ENCODE measurements at places on chromosomes 1 and 21.

- no peak for DNase-seq
Measured at GRCh38 chr1:150186789-150187559, 37.3 kb downstream of the PLEKHO1 start.

DNA sequence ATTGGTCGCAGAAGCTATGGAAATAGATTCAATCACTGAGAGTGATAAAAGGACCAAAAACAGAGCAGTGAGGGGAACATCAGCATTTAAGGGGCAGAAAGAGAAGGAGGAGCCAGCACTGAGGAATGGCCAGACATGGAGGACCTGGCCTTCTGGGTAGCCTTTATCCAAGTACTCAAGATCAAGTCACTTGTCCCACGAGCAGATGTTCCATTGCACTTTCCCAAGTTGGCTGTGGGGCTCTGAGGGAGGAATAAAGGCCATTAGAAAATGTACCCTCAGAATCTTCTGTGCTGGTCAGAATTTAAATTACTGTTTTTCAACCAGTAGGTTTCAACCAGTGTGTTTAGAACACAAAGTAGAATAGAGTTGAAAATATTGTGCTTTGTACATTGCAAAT, 55.3 kb downstream of the GIPC2 start:
- no peak for DNase-seq

DNA sequence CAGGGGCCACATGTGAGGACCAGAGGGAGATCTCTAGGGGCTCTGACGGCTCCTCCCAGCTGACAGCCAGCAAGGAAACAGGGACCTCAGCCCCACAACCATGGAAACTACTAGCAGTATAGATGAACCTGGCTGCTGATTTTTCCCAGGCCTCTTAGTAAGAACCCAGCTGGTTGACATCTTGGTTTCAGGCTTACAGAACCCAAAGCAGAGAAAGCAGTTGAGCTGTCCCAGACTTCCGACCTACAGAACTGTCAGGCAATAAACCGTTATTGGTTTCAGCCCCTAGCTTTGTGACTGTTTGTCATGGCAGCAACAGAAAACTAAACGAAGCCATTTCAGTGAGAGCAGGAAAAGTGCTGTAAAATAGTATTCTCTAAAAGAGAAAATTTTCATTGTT, 36.4 kb downstream of the ETS2 start:
- no peak for DNase-seq

GRCh38 chr1:219837994-219838294, 90.4 kb downstream of the SLC30A10 start:
- DNase-seq: no peak

DNA sequence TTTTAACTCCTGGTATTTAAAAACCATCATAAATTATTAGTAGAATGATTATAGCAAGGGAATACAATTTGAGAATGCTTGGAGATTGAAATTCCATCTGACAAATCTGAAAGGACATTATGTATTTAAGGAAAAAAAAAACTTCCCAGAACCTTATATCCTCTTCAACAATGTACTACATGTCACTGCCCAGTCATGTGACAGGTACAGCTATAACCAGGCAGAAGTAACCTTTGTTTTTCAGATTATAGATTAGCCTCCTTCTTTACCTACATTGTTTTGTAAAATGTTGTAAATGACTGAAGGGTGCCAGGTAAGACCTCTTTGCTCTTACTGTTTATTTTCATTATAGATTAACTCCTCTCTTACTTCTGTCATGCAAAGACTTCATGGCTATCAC, 96.9 kb downstream of the KCNJ6 start:
- no peak for DNase-seq

DNA sequence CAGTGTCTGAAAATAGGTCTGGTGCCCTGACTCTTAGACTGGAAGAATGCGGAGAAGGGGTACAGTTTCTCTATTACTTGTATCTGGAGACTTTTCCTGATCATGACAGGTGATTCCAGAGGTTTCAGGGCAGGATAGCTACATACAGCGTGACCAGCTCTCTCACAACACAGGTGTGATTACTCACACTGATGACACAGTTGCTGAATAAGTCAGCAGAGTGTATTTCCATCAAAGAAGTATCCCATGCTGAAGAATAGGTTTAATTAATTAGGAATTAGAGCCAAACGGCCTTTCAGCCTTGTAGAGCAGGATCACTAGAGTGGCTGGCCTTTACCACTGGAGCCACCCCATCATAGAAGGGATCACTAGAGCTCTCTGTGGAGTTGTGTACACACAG, 298.6 kb downstream of the LMX1A start:
- DNase-seq: no peak

DNA sequence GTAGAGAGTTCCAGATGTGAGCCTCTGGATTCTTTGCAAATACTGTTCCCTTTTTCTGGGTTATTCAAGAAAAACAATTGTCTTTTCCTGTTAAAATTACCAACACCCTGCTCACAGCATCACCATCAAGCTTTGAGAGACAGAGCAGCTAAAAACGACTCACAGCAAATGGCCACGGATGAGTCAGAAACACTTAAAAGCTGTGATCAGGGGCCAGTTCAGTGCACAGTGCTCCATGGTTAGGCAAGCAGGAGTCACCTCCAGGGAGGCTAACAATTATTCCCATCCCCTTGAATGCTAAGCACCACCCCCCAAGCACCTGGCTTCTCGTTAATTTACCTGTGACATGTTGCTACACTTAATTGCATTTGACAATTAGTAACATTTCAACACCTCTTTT, 128.4 kb upstream of the CAMK1G start:
- DNase-seq: no peak

GRCh38 chr1:72371259-72372035, 89.1 kb upstream of the NEGR1 start:
- no peak for DNase-seq

- no peak for DNase-seq
Measured at GRCh38 chr1:42368096-42368795, 12.3 kb upstream of the RIMKLA start.

GRCh38 chr1:171785766-171786165, 4.3 kb downstream of the METTL13 start:
- no peak for DNase-seq

- DNase-seq: no peak
Measured at GRCh38 chr1:56255516-56256152, 323.7 kb downstream of the PLPP3 start.

GRCh38 chr1:1262071-1262470, 11.6 kb downstream of the UBE2J2 start:
- DNase-seq: no peak

GRCh38 chr1:169012416-169012815, 94.1 kb upstream of the ATP1B1 start:
- DNase-seq: no peak

DNA sequence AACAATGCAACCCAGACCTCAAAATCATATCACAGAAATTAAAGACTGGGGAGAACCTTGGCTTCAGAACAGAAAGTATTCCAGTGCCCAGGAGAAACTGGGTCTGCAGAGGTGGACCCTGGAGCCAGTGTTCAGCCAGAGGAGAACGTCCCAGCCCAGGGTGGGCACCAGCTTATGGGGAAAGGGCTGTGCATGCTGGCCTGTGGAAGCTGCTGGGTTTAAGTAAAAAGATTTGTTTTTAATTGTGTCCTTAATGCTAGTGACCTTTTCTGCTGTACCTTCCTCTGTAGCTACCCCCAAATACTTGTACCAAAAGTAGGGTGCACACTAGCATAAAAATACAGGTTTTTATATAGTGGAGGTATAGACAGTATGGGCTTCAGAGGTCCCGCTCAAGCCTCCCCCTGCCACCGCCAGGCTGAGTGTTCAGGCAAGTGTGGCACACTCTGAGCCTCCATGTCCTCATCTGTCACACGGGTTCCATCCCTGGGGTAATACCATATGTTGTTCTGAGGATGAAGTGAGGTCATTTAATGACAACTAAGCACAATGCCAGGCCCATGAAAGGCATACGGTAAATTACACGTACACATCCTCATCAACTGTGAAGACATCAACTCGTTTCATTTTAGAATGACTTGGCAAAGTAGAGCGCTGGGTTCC, 47.0 kb downstream of the SLC37A1 start:
- no peak for DNase-seq

DNA sequence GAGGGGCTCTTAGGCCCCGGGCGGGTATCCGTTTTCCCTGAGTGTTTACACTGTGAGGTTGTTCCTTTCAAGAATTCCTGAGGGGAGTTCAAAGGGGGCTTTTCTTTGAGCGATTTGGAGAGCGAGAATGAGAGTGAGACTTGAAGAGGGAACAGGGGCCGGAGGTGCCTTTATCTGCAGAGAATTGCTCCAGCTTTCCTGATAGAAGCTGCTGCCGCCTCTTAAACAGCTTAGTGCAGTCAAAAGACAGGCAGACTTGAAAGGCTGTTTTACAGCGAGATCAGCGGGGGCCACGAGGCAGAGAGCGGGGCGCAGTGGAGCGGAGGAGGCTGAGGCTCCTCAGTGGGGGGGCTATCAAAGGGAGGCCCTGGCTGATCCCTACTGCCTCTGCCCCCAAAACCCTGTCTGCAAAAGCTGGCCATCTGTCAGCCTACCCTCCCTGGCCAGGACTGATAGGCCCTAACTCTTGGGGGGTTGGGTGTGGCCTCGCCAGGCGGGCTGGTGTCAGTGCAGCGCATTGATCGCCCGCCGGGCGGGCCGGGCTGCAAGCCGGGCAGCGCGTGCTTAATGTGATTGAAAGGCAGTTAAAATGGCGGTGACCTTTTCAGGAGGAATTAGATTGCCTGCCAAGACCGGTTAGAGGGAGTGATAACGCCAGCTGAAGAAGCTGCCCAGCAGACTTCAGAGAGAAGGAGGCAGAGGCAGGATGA, 36.4 kb downstream of the TMEM53 start:
- DNase-seq: no peak

GRCh38 chr1:198543670-198544260, 3.3 kb upstream of the ATP6V1G3 start:
- DNase-seq: no peak

Data from stimulated activated CD8-positive, alpha-beta memory T cell treated with anti-CD3 and anti-CD28 coated beads, Interleukin-4, amount 100 ng/mL, for 1 hour (primary cell).